ENCODE measurements at places on chromosomes 11 and 22.

DNA sequence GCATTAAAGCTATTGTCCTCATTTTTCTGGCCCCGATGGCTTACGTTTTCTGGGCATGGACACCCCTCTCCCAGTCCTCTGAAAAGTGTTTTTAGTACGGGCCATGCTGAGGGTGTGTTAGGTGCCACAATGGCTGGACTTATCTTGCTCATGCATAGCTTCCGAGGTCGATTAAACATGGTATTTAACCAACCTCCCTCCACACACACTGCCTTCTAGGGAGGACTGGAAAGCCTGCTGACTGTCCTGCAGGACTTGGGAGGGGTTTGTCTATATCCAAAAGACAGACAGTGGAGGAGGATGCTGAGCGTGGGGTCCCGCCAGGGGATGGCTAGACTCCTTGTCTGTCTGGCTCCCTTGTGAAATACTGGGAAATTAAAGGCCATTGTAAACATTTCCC lies 95.3 kb downstream of the FBXO7 start:
- no peak for DNase-seq

DNA sequence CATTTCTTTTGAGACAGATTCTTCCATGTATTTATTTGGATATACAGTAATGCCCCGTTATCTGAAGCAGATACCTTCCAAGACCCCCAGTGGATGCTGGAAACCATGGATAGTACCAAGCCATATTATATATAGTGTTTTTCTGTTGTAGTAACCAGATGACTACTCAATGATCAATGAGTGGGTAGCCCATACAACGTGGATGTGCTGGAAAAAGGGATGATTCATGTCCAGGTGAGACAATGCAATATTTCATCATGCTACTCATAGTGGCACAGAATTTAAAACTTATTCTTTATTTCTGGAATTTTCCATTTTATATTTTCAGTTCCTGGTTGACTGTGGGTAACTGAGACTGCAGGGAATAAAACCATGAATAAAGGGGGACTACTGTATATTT lies 427.5 kb downstream of the METTL15 start:
- no peak for DNase-seq

DNA sequence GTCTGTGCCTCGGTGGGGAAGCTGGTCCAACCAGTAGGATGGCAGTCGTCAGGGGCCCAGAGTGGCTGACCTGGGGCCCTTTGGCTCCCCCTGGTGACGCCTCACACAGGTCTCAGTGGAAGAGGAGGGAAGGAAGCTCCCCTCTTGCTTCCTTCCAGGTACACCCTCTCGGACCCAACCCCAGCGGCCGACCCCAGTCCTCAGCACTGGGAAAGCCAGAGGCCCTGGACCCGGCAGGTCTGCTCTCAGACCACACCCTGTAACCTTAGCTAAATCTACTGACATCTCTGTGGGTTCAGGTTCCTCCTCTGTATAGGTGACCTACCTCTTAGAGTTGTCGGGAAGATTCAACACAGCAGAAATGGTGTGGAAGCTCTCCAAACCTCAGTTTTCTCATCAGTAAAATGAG lies 3.4 kb upstream of the SCUBE1 start:
- no peak for DNase-seq

DNA sequence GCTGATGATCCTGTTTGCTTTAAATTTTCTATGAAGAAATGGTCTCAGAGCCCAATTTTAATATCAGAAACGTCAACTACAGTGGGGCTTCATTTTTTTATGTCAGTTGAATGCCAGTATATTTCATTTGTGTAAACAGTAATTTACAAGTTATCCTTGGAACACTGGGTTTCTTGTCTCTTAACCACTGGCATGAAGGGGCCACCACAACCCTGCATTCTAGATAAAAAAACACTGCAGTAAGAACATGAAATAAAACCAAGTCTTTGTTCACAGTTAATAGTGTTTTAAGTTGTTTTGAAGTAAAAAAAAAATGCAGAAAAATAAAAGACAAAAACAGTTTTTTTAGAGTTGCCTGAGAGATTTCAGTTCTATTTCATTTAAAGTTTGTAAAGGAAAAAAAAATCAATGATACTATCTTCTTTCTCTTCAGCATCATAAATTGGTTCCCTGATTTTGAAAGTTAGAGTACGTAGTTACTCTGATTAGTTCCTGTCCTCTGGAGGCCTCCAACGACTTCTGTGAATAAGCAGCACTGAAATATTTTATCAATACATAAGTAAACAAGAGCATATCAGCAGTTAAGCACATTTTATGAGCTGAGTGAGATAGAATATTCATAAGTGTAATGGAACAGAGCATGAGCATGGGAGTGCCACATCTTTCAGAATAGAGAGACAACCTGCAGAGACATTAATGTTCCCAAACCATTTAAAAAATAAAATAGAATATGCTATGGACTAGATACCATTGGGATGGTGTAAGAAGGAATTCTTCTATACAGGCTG lies 7.8 kb upstream of the DDI1 start:
- DNase-seq = no peak

- DNase-seq = no peak
Observed at GRCh38 chr11:69866648-69867047, 47.4 kb upstream of the FGF3 start.
